ENCODE measurements at places on chromosomes 13 and 19.

GRCh38 chr19:11594084-11594483 is 3.2 kb upstream of the ZNF627 start:
- no peaks in the 10 kb centered on the region for H3K36me3 ChIP-seq
- no peaks in the 10 kb centered on the region for H3K27me3 ChIP-seq
- H3K27ac ChIP-seq, result no peak overlapping the region
- DNase-seq, result no peak
- H3K4me3 ChIP-seq, result no peak overlapping the region

- no peaks in the 10 kb centered on the region for H3K4me1 ChIP-seq
- H3K4me3 ChIP-seq, result no peak overlapping the region
- no peaks in the 10 kb centered on the region for H3K36me3 ChIP-seq
- DNase-seq, result no peak
- no peaks in the 10 kb centered on the region for H3K27me3 ChIP-seq
Measured at GRCh38 chr13:39881887-39882286, 226.4 kb downstream of the COG6 start.

DNA sequence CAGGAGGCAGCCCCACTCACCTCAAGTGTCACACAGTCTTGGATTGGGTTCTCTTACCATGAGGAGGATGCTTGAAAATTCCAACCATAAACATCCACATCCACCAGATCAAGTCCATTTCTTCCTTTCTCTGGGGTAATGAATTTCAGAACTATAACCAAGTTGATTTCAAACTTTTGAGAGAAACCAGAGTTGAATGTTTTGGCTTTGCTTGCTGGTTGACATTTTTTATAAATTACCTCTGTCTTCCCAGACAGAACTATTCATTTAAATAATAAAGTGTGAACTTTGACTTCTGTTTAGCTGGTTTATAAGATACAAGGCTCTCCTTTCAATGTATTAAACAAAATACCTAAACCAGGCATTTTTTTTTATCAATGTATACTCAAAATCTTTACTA is 550.7 kb downstream of the KCTD12 start:
- H3K4me3 ChIP-seq, result no peak overlapping the region
- no peaks in the 10 kb centered on the region for H3K4me1 ChIP-seq
- H3K27ac ChIP-seq, result no peak overlapping the region
- no peak for DNase-seq

- H3K27ac ChIP-seq, result no peak overlapping the region
- peaks cover 9% of the 10 kb centered on the region for H3K36me3 ChIP-seq
- H3K4me3 ChIP-seq, result no peak overlapping the region
- DNase-seq, result no peak
- no peaks in the 10 kb centered on the region for H3K27me3 ChIP-seq
- no peaks in the 10 kb centered on the region for H3K4me1 ChIP-seq
Measured at GRCh38 chr19:48121909-48122371, 11.3 kb upstream of the PLA2G4C start.

GRCh38 chr13:22915442-22916082 is 265.2 kb upstream of the SGCG start:
- DNase-seq, result no peak

DNA sequence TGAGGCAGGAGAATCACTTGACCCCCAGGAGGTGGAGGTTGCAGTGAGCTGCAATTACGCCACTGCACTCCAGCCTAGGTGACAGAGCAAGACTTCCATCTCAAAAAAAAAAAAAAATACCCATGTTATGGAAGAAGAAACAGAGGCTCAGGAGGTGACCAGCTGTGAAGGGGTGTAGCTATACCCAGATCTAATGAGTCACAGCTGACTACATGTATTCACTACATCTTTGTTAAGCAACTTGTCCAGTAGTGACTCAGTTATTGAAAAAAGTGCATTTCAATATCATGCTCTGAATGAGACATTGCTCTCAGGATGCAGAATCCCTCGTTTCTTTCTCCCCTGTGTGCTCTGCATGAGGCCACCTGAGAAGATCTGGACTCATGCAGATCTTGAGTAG is 16.1 kb upstream of the SPART start:
- DNase-seq, result no peak
- no peak overlapping the region for H3K27ac ChIP-seq
- H3K4me1 ChIP-seq, result no peaks in the 10 kb centered on the region
- no peaks in the 10 kb centered on the region for H3K27me3 ChIP-seq
- no peak overlapping the region for H3K4me3 ChIP-seq

- H3K27me3 ChIP-seq, result no peaks in the 10 kb centered on the region
- H3K27ac ChIP-seq, result peak overlapping the region; percentile 22
- no peak for DNase-seq
- H3K36me3 ChIP-seq, result peaks cover 5% of the 10 kb centered on the region
- H3K4me3 ChIP-seq, result peak overlapping the region; percentile 75
- H3K4me1 ChIP-seq, result peaks cover 48% of the 10 kb centered on the region
Measured at GRCh38 chr19:4370418-4371041, 27.2 kb downstream of the MPND start.

Measured in CD8-positive, alpha-beta memory T cell (primary cell).